ENCODE measurements at places on chromosomes 2 and 18.

DNA sequence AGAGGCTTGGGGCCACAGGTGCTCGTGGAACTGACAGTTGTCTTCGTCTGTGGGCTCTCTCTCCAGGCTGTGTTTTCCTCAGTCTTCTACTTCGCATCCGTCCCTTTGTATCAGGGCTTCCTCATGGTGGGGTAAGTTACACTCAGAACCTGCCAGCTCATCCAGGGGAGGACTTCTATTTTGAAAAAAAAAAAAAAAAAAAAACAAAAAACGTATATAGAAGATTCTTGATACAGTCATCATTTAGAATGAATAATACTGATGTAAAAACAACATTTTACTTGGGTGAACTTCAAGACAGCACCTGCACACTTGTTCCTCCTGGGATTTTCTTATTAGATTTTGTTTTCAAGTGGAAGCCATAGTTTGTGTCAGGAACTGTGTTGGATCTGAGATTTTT is 47.7 kb upstream of the NFATC1 start:
- DNase-seq, result no peak

DNA sequence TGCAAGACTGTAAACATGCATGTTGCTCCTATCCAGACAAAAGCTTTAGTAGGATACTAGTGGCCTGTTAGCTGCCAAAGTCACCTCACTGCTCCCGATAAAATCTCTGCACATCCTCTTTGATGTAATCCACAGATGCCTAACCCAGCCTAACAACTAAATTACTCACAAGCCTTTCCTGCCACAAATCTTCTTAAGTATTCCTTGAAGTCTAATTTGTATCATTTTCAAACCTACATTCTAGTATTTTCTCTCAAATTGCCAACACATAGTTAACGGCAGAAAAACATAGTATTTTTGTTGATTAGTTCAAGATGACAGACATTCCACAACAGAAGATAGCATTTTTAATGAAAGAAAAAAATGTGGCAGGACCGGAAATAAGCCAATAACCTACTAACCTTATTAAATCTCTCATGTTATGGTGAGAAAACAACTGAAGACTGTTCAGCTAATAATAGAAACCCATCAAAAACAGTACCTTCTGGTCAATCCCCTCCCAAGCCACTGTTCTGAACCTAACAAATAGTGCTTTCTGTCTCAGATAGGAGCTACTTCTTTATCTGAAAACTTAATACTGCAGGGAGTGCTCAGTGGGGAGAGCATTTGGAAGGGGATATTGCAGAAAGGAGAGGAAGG is at the start of gene MPP4:
Gene MPP4 (minus strand): TSS at position 57 of the 639 bp plus-strand sequence. CDS start 4,690 bp downstream, outside the sequence.
- DNase-seq, result no peak

DNA sequence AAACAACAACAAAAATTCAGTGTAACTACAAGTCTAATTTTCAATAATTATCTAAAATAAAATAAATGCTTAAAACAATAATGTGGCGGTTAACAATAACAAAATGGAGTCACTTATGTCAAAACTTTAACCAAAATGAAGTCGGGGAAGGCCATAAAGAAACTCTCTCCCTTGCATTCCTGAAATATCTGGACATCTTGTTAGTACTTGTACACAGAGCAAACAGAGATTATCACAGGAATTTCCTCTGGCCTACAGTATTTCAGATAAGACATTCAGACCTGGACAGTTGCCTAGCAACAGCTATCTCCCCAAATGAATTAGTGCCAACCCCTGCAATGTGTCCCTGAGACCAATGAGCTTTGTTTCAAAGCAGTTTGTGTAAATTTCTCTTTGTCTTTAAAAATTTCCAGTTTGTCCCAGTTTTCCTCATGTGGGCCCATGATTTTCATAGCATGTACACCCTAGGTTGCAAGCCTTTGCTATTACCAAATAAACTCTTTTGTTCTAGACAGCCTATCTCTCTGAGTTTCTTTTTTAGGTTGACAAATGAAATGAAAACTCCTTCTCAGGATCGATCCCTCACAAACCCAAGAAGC is 68.6 kb downstream of the EXOC6B start:
- DNase-seq, result no peak

- no peak for DNase-seq
Observed at GRCh38 chr2:80080957-80081356, 223.6 kb downstream of the LRRTM1 start.

GRCh38 chr2:231286964-231287363 is 88.5 kb downstream of the ARMC9 start:
- no peak for DNase-seq

All from RKO (cell line).